ENCODE measurements at places on chromosomes 11 and 22.

GRCh38 chr11:100922121-100922520 is 207.5 kb downstream of the PGR start:
- no peak for DNase-seq

- no peak for DNase-seq
Measured at GRCh38 chr11:68753300-68753699, 2.0 kb upstream of the TESMIN start.

- DNase-seq, result no peak
Measured at GRCh38 chr11:8765294-8765693, 82.7 kb downstream of the RPL27A start.

- DNase-seq, result no peak
Measured at GRCh38 chr22:36384766-36385481, 2.8 kb downstream of the MYH9 start.

- DNase-seq, result no peak
Measured at GRCh38 chr11:42043312-42043711, 583.9 kb upstream of the LRRC4C start.

- no peak for DNase-seq
Measured at GRCh38 chr22:33577862-33578411, 342.3 kb downstream of the LARGE1 start.

GRCh38 chr11:69296890-69297786 is 3.2 kb downstream of the MYEOV start:
- peak; percentile 99 for DNase-seq

GRCh38 chr11:44003736-44004451 is 43.9 kb upstream of the ACCSL start:
- no peak for DNase-seq

GRCh38 chr11:109165035-109165434 is 257.0 kb upstream of the C11orf87 start:
- DNase-seq, result no peak

GRCh38 chr11:76604626-76605241 is 65.8 kb downstream of the LRRC32 start:
- no peak for DNase-seq

DNA sequence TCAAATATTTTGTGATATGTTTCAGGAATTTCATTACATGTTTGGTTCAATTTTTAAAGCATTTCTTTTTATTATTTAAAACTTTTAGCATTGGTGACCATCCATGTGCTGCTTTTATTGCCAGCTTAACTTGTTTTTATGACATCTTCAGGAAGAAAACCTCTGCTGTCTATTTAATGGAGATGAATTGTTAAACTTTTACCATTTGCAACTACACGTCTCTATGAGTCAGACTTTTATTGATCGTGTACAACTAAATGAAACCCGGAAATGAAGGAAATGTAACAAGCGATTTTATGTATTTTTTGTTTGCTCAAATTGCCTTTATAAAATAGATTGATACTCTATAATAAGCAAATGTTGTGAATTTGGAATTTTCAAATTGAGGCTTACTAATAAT is 113.0 kb downstream of the PTPRJ start:
- DNase-seq, result no peak

GRCh38 chr11:102226702-102227490 is 90.4 kb upstream of the BIRC3 start:
- no peak for DNase-seq

- no peak for DNase-seq
Measured at GRCh38 chr11:112839051-112839450, 122.2 kb upstream of the NCAM1 start.

- no peak for DNase-seq
Measured at GRCh38 chr11:8841899-8842298, 69.1 kb upstream of the AKIP1 start.

DNA sequence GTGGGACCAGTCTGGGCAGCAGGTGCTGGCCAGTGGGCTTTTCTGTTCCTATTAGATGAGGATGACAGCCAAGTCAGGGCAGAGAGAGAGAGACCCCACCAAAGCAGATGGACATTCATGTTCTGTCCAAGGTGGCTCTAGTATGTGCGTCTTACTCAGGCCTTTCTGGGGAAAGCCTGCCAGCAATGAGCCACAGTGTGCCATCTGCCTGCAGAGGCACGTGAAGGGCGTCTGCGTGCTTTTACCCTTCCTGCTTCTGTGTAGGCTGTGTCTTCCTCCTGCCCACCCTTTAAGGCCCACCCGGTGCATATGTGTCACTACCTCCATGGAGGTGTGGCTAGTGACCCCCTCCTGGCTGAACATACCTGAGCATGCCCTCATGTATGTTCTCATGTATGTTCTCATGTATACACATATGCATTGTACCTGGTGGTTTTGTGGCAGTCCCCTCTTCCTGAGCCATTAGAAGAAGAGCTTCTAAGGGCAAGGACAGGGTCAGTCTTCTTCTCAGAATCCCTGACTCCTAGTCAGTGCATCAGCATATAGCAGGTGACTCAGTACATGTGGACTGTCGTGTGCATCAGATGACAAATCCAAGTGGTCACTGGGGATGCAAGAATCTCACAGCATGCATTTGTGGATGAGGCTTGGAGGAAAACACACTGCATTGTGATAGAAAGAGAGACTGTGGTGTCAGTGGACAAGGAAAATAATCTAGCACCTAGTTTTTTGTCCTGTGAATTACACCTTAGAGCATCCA is 90.4 kb upstream of the YWHAH start:
- no peak for DNase-seq

DNA sequence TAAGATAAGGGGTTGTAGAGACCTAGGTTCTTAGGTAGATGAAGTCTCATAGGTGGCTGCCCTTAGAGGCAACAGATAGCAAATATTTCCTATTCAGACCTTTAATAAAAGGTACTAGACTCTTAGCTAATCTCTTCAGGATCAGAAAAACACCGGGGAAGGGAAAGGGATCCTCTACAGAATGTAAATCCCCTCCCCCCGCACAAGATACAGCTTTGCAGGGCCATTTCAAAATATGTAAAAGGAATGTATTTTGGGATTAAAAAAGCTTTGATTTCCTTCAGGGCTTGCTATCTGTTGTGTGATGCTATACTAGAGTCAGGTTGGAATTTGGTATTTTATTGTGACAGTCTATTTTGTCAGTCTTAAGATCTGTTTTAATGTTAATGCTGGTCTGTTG is 113.2 kb downstream of the SWAP70 start:
- DNase-seq, result no peak

- DNase-seq, result no peak
Measured at GRCh38 chr11:45745065-45745811, 59.7 kb upstream of the SLC35C1 start.
